ENCODE measurements at places on chromosomes 5 and 9.

GRCh38 chr5:150141544-150142184 lies 14.0 kb downstream of the PDGFRB start:
- DNase-seq = peak; percentile 96

- no peak for DNase-seq
These were observed 11.4 kb upstream of the HAUS6 start for GRCh38 chr9:19113964-19114679.

GRCh38 chr5:89277816-89278215 lies 394.8 kb upstream of the MEF2C start:
- peak; percentile 34 for DNase-seq

DNA sequence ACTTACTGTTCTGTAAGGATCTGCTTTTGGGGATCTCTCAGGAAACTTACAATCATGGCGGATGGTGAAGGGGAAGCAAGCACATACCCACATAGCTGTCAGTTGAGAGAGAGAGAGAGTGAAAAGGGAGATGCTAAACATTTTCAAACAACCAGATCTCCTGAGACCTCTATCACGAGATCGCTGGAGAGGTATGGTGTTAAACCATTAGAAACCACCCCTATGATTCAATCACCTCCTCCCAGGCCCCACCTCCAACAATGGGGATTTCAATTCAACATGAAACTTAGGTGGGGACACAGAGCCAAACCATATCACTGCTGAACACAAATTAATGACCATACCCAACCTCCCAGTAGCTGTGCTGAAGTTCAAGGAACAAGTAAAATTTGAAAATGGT lies 48.2 kb upstream of the PRDM9 start:
- no peak for DNase-seq

GRCh38 chr5:178209334-178210072 lies 5.2 kb downstream of the HNRNPAB start:
- DNase-seq = no peak

GRCh38 chr9:134869554-134870300 lies 10.9 kb upstream of the FCN2 start:
- DNase-seq = no peak

GRCh38 chr9:134291961-134292871 lies 34.0 kb upstream of the RXRA start:
- DNase-seq = no peak

GRCh38 chr5:113437111-113437510 lies 2.3 kb upstream of the TSSK1B start:
- no peak for DNase-seq

DNA sequence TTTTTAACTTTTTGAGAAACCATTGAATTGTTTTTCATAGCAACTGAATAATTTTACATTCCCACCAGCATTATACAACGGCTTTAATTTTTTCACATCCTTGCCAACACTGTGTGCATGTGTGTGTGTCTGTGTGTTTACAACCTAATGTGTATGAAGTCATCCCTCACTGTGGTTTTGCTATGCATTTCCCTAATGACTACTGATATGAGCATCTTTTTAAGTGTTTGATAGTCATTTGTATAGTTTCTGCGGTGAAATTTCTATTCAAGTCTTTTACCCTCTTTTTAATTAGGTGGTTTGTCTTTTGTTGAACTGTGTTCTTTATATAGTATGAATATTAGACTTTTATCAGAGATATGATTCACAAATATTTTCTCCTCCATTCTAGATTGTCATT lies 263.1 kb upstream of the COX7C start:
- no peak for DNase-seq

DNA sequence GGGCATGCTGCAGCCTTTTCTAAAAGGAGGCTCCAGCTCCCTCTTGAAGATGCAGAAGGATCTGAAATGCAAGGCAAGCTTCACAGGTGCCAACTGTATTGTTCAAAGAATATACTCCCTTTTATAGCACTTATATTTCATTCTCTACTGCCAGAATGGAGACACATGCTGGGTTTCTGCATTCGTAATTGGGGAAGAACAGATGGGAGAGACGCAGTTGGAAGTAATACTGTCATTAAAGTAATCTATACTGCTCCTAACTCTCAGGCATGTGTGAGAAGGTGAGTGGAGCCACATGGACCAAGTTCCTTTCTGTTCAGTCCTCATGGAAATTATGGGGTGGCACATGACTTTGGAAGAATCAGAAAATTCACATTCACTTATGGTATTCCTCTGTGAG lies 226.4 kb downstream of the TRIM32 start:
- DNase-seq = no peak

DNA sequence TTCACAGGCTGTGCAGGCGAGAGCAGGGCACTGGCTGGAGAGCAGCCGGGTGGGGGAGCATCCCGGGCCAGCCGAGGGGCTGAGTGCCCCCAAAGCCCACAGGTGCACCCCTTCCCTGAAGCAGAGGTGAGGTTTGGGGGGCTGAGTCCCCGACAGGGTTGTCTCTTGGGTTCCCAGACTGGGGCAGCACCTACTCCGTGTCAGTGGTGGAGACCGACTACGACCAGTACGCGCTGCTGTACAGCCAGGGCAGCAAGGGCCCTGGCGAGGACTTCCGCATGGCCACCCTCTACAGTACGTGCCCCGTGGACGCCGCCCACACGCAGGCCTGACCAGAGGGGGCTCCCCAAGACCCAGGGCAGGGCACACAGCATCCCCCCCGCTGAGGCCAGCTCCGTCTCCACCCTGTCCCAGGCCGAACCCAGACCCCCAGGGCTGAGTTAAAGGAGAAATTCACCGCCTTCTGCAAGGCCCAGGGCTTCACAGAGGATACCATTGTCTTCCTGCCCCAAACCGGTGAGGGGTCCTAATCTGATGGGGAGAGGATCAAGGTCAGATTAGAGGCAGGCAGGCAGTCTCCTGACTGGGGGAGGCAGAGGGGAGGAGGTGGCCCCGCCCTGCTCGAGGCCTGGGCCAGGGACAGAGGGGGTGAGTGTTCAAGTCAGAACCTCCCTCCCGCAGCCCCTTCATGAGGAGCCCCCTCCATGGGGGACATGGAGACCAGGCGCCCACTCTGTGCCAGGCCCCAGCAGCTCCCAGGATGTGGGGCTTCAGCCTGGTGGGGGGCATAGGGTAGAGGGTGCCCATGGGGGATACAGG lies 2.7 kb downstream of the PTGDS start:
- DNase-seq = no peak

DNA sequence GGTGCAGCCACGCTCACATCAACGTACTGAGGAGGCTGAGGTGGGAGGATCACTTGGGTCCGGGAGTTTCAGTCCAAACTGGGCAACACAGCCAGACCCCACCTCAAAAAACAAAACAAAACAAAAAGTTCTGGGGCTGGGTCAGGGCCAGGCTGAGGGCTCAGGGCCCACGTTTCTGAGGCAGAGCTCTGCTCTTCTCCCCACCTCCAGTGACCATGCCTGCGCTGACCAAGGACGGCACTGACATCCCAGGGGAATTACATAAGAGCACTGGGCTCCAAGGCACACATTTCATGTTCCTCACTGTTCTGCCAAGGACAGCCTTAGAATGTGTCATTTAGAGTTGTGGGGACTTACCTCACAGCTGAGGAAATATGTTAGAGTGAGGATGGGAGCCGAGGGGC lies 40.4 kb upstream of the TESK1 start:
- DNase-seq = no peak

- DNase-seq = peak; percentile 79
These were observed 123.6 kb downstream of the PALM2AKAP2 start for GRCh38 chr9:109903515-109904138.

DNA sequence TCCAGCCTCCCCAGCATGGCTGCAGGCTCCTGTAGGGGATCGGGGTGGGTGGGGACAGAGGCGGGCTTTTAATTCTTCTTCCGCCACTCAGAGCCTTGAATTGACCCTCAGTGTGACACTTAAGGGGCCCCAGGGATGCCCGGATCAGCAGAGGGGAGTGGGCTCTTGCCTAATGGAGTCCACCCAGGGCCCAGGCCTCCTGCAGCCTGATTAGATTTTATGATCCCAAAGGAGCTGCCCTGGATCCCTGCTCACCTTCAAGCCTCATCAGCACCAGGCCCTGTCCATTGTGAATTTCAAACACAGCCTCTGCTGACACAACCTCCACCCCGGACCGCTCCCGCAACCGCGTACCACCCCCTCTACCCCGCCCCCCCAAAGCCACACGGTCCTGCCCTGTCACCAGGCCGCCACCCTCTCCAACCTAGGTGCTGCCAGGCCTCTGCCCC lies 214.1 kb upstream of the IER5L start:
- DNase-seq = no peak

- peak; percentile 58 for DNase-seq
These were observed 18.1 kb upstream of the GPX3 start for GRCh38 chr5:151002250-151002649.
